ENCODE measurements at places on chromosomes 11 and 22.

DNA sequence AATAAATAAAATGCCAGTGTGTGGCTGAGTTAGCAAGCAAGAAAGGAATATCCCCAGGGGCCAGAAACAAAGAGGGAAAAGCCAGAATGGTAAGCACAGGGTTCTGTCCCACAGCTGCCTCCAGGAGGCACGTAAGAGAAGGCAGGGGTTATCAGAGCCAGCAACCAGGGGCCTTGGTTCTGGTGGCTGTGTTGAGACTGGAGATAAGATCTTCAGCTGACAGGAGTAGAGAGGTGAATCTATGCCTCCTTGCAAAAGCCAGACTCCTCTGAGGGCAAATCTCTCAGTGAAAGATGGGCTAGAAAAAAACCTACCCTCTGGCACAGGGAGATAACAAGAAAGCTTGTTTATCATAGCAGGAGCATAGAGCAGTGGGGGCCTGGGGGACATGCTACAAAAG lies 29.8 kb upstream of the NFAM1 start:
- DNase-seq: no peak

DNA sequence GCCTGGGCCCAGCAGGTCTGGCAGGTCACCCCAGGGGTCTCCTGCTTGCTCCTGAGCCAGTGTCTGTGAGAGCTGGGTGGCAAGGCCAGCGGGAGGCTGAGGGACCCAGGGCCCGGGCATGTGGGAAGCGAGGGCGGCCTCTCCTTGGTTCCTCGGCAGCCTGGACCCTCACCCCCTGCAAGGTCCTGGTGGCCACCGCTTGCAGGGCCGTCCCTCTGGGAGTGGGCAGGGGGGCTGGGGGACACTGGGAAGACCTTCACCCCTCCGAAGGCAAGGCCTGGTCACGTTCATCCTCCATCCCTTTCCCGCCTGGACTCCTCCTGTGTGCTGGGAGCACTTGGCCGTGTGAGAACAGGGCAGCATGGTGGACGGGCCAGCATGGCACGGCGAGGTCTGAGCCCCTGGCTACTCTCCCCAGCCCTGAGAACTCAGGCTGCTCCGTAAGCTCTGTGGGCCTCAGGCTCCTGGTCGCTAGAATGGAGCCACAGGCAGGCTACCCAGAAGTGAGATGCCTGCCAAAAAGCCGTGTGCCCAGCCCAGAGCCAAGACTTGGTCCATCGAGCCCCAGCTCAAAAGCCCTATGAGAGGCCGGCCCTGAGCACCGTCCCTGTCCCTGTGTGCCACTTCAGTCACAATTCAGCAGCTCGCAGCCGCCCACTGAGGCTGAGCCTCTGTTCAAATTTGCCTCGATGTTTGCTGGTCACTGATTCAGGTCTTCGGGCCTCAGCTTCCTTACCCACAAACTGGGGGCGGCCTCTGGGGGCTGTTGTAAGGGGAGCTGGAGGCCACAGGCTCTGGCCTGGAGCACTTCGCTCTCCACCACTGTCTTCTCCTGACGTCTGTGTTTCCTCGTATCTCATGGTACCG lies 45.0 kb downstream of the IGLL1 start:
- no peak for DNase-seq

DNA sequence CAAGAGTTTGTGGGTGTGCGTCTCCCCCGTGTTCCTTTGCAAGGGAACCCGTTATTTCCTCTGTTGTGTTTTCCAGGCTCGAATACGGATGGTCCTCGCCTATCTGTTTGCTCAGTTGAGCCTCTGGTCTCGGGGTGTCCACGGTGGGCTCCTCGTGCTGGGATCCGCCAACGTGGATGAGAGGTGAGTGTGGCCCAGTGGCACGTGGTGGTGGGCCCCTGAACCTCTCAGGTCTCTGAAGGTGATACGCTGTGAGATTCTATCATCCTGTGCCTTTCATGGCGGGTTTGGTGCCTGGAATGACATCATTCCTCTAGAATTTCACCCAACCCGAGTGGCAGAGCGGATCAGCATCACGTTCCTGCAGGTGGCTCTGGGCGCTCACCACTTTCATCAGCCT lies 32.5 kb downstream of the NADSYN1 start:
- no peak for DNase-seq

GRCh38 chr11:8262552-8263108 lies 1.0 kb downstream of the LMO1 start:
- DNase-seq: no peak

GRCh38 chr22:37218771-37219411 lies 6.6 kb upstream of the SSTR3 start:
- peak; percentile 30 for DNase-seq

GRCh38 chr11:68016904-68017817 lies 7.0 kb downstream of the ALDH3B1 start:
- no peak for DNase-seq

- DNase-seq: no peak
Observed at GRCh38 chr11:61869708-61870451, 21.5 kb downstream of the FADS3 start.

DNA sequence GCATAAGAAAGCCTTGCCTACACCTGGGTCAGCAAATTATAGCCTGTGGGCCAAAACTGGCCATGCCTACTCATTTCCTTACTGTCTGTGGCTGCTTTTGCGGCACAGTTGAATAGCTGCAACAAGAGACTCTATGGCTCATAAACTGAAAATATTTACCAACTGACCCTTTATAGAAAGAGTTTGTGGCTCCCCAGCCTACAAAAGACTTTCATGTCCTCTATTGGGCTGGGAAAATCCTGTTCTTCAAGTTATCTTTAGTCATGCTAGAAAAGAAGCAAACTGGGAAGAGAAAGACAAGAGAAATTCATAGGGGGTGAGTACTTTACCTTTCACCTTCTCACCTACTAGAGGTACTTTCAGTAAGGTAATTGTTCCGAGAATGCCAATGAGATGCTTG lies 175.1 kb downstream of the SWAP70 start:
- no peak for DNase-seq

DNA sequence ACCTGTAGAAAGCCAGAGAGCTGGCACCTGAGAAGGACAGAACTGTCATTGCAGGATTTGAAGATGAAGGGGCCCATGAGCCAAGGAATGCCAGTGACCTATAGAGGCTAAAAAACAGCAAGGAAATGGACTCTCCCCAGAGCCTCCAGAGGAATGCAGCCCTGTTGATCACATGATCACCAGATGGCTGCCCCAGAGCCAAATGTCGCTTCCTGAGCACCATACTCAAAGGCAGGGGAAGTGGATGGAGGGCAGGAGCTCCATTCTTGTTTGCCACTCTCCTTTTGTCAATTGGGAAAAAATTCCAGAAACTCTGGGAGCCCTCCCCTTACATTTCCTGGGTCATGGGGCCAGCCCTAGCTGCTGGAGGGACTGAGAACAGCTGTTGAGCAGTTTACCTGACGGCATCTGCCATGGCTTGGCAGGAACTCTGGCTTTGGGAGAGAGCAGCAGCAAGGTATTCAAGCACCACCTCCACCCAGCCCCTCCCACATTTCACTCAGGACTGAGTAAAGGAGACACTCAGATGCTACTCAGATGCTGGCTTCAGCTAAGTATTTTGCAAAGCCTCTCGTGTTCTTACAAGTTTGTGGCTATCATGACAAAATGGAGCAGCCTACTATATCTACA lies 46.9 kb downstream of the DKK3 start:
- DNase-seq: no peak

DNA sequence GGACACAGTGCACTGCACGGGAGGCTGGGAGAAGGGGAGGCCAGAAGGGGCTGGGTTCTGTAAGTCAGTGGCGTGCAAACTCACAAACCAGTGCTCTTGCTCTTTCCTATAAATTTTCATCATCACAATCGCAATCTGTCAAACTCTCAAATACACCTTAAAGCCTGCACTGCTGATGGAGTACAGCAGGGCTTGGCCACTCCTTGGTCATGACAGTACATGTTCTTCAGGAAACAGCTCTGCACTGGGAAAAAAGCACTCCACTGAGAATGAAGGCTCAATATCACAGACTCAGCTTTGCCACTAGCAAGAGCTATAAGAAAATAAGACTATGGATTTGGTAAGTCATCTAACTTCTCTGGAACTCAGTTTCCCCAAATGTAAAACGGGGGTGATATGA lies 111.0 kb downstream of the RBFOX2 start:
- no peak for DNase-seq

DNA sequence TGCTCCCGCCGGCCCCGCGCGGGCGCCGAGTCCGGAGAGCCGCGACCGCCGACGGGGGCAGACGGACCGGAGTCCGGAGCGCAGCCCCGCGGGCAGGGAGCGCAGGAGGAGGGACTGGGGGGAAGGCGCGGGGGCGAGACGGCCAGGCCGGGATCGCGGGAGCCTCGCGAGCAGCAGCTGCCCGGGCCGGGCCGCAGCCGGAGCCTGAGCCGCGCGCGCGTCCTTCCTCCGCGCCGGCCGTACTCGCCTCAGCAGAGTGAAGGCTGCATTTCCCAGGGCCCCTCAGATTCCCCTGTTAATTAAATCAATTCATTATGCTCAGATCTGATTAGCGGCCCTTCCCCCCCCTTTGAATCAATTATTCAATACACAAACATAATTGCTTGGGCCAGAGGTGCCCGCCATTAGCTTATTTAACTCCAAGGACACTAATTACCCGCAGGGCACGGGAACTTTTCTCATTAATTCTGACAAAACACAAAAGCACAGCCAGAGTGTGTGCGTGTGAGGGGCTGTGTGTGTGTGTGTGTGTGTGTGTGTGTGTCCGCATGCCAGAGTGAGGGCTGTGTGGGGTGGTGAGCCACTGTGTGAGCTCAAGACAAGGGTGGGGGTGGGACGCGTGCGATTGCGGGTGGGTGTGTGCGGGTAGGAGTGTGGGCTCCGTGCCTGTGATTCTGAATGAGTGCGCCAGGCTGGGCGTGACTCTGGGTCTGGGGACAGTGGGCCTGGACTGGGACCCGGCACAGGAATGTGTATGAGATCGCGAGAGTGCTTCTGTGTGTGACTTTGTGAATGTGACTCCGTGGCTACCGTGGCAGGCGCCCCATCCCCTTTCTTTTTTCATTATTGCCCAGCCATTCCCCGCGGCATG lies 5.1 kb upstream of the LMO1 start:
- DNase-seq: no peak

DNA sequence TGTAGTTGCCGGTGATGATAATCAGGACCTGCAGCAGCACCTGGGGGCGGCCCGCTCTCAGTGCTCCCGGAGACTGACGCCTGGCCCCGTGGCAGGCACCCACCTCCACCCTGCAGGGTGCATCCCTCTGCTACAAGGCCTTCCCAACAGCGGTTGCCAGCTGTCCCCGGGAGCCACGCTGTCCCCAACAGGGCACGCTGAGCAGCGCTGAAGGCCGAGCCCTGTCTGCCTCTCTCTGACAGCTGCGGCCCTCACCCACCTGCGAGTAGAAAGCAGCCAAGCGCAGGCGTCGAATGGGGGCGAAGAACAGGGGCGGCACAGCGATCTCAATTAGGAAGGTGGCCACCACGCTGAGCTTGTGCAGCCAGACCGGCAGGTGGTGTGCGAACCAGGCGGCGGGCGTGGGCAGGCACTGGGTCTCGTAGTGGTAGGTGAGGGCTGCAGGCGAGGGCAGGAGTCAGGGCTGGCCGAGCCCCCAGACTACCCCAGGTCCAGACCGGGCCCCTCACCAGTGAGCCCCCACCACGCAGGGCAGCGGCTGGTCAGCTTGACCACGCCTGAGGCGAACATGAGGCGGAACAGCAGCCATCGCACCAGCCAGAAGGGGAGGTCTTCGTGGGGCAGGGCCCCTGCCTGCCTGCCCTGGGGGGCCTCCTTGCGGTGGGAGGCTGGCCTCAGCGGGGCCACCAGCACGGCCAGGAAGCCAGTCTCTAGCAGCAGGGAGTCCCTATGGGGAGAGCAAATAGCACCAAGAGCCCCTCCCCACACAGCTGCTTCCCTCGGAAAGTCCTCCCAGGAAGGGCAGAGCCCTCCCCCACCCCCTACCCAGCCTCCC lies 1.5 kb downstream of the LMF2 start:
- no peak for DNase-seq

GRCh38 chr22:45686004-45686403 lies 14.4 kb downstream of the ATXN10 start:
- DNase-seq: no peak

DNA sequence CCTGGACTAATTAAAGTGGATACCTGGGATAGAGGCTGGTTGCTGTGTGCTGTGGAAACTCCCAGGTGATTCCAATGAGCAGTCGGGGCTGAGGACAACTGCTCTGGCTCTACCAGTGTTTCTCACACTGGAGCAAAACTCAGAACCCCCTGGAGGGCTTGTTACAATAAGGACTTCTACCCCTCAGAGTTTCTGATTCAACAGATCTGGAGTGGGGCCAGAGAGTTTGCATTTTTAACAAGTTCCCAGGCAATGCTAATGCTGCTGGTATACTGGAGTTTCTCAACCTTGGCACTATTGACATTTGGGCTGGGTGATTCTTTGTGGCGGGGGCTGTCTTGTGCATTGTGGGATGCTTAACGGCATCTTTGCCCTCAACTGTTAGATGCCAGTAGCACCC lies 353.7 kb downstream of the MIAT start:
- no peak for DNase-seq

- DNase-seq: no peak
Observed at GRCh38 chr11:44749189-44749588, 22.4 kb downstream of the TSPAN18 start.

DNA sequence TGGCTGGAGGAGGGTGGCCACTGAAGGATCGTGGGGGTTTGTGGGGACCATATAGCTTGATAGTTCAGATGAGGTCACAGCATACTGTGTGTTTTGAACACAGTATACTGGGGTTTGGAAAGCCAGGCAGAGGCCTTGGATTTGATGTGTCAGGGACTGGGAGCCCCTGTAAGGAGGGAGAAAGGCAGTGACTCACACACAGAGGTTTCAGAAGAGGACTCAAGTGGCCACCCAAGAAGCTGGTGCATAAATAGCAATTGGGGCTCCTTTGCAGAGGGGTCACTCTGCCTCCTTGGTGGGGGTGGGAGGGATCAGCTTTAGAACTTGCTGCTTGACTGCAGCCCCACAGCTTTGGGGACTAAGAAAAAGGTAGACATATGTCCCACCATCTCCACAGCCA lies 39.3 kb downstream of the SLC5A1 start:
- DNase-seq: no peak

GRCh38 chr11:113161711-113162591 lies 152.4 kb upstream of the TTC12 start:
- DNase-seq: no peak

DNA sequence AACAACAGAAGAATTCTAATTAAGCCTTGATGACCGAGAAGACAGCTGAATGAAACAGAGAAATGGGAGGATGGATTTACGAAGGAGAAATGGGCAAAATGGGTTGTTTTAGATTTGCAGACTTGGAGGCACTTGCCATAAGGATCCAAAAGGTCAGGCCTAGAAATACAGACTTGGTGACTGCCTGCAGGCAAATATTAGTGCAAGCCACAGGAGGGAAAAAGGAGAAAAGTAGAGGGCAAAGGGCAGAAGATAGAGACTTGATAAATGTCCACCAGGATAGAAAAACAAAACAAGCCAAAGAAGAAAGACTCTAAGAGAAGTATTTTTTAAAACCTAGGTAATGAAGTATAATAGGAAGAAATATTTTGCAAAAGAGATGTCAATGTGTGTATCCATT lies 13.1 kb downstream of the CCDC34 start:
- no peak for DNase-seq

DNA sequence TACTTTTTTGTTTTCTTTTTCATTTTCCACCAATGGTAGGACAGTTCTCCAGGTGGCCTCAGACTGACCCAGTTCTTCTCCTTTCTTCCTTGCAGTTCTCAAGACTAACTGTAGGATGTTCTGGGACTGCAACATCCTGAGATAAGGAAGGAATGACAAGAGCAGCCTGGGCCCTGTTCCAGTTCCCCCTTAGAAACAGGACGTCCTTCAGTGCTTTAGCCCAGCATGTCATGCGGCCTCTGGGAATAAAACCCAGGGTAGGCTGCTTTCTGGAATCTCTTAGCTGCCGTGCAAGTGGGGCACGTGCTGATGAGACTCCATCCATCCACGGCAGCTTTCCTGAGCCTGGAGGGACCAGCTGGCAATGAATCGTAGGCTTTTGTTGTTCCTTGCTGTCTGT lies 24.0 kb upstream of the CADM1 start:
- no peak for DNase-seq

Measured in NK-92 treated with Interleukin-12 subunit alpha and Interleukin-12 subunit beta, amount 100 ng/mL, for 24 hours (cell line).